ENCODE measurements at places on chromosomes 3 and 15.

DNA sequence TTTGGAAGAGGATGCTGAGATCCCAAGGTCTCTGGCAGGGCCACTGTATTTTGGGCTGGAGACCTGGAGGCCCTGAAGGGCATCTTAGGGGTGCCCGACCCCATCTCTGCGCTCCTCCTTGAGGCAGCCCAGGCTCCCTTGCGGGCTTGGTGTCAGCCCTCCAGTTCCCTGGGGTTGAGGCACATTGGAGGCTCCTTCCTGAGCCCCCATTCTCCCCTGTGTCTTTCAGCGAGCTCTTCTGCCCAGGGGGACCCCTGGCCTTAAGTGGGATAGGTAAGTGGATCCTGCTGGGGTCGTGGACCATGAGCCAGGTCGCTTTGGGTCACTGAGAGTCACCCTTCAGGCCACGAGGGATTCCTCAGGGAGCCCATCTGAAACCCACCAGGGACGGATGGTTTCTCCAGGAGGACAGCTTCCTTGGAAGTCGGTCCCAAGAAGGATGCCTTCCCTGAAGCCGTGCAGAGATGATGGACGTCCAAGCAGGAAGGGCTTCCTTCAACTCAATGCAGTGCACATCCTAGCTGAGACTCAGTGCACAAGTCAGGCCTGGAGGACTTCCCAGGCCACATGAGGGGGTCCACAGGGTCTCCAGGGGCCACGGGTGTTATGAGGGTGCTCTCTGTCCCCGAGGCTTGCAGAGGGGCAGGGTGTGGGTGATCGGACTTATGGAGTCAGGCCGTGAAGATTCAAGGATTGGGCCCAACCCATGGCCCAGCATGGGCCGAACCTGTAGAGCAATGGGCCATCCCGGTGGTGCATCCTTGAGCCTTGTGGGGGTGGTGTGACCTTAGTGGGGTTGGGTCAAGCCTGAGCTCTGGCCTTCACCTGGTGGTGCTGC lies 224.3 kb downstream of the SNRPN start:
- DNase-seq, result no peak

- DNase-seq, result no peak
These were observed 268.7 kb upstream of the THRB start for GRCh38 chr3:24763393-24763792.

GRCh38 chr3:64945171-64945729 lies 257.4 kb upstream of the ADAMTS9 start:
- DNase-seq, result no peak

- DNase-seq, result no peak
These were observed 129.7 kb downstream of the ARNT2 start for GRCh38 chr15:80533790-80534333.

- DNase-seq, result no peak
These were observed 117.1 kb upstream of the LIPC start for GRCh38 chr15:58314593-58315216.

- DNase-seq, result no peak
These were observed 476.6 kb downstream of the FHIT start for GRCh38 chr3:60774617-60775016.

DNA sequence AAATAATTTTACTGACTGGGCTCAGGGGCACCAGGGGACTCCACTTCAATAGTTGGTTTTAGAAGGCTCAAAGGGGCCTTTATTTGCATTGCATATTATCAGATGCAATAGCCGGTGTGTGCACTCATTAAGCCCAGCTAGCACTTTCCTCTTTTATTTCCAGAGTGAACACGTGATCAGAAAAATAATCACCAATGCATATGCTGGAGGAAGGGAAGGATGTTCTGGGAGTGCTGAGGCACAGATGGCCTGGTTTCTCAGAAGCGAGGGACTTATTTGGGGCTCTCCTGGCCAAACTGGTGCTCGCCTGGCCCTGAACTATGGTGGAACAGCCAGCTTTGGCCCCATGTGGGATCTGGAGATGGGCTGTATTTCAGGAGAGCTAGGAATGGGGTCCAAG lies 60.4 kb upstream of the SEC13 start:
- no peak for DNase-seq

- no peak for DNase-seq
These were observed 90.5 kb downstream of the LRRC3B start for GRCh38 chr3:26713091-26713490.

DNA sequence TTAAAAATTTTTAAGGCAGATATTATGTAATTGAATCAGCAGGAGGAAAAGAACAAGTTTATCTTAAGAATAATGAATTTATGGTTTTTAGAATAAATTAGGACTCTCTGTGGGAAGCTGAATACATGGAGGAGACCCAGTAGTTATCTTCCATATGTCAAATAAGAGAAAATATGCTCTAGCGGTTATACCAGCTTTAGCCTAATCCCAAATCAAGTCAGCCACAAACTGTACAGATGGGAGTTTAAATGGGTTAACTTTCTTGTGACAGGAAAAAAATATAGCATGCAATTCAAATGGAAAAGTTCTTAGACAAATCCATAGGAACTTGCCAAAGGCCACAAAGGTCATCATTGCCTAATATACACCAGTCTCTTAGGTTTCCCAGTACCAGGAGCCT lies 84.3 kb downstream of the TTBK2 start:
- no peak for DNase-seq

DNA sequence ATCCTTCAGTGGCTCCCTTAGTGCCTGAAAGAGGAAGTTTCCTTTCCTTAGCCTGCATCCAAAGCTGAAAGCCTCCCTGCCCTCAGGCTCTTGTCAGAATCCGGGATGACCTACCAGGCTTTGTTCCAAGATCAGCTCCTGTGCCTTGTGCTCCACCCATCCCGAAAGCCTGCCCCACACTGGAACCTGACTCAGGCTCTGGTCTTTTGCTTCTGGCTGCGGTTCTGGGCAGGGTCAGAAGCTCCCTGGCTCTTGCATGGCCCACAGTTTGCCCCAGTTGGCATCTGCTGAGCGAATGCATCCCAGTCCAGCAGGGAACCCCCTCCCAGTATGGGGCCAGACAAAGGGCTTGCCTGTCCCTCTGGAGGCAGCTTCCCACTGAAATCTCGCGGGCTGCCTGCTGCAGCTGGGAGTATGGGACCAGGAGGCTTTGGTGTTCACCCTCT lies 25.9 kb upstream of the KIF23 start:
- no peak for DNase-seq

GRCh38 chr3:126375835-126376331 lies 18.7 kb upstream of the KLF15 start:
- no peak for DNase-seq

- no peak for DNase-seq
These were observed 58.7 kb downstream of the MORC1 start for GRCh38 chr3:109059264-109059663.

DNA sequence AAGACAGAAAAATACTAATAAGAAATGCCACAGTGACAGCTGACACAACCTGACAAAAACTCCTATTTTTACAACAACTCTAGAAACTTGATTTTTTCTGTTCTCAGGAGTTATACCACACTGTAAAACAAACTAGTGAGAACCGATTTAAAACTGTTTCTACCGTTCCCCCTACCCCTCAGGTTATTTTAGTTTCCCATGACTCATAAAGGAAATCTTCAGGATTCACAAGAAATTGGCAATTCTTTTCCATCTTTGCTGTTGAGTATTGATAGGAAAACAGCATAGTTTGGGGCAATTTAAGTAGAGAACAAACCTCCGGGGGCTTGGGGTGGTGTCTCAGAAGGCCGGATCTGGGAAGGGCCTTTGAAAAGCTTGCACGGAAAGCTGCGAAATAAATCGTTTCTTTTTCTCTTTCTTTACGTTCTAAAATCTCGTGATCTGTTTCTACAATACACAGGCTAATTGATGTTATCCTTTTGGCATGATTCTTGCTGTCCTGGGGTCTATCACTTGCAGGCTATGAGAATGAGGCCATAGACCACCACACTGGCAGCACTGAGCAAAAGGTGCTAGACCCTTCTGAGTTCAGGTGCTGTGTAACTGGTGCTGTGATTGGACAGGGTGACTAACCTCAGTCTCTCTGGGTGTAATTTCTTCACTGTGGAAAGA lies 89.3 kb downstream of the LPP start:
- no peak for DNase-seq

DNA sequence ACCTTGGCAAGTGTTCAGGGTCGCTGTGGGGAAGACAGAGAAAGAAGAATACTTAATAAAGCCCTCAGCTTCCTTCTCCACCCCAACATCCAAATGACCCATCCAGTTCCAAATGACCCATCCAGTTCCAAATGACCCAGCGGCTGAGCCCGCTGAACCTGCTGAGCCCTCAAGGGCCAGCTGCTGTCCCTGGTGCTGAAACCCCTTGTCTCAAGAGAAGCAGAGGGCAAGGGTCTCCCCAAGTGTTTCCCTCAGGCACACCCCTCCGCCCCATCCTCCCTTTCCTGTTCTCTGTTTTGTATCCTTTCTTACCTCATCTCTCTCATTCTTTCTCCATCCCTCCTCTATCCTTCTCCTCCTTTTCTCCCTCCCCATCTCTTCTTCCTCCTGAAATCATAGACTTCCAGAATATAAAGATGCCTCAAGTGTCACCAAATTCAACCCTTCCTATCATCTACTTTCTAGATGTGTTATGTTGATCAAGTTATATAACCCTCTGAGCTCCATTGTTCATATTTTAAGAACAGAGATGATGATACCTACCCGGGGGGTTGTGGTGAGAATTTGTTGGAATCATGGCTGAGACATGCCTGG lies 29.0 kb downstream of the CCDC33 start:
- no peak for DNase-seq

- DNase-seq, result no peak
These were observed 931.6 kb upstream of the CFAP20DC start for GRCh38 chr3:59981377-59981776.

DNA sequence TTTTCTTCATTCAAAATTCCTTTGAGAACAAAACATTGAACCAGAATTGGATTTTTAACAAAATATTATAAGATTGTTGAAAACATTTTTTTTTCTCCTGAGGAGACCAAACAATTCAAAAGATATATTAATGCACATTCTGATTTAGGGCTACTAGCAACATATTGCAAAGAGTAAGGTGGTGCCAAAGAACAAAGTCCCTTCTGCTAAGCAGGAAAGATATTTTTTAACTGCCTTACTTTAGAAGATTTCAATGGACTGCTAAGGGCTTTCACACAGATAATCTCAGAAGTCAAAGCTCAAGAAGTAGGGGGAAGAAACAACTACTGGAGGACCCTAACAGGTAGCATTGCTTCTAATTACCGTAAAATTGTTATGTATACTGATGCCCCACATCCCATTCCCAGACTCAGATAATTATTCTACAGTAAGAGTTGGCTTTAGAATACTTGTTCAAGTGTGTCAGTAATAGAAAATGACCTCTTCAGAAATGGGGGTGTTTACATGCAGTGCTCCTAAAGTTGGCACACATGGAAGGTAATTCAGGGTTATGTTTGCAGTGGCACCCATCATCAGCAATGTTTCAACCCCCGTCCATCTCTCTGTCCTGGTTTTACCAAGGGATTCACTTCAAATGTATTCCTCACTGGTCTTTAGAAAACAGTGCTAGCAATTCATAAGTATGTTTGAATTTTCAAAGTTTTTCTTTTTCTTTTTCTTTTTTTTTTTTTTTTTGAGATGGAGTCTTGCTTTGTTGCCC lies 354.7 kb downstream of the ZBTB20 start:
- no peak for DNase-seq

DNA sequence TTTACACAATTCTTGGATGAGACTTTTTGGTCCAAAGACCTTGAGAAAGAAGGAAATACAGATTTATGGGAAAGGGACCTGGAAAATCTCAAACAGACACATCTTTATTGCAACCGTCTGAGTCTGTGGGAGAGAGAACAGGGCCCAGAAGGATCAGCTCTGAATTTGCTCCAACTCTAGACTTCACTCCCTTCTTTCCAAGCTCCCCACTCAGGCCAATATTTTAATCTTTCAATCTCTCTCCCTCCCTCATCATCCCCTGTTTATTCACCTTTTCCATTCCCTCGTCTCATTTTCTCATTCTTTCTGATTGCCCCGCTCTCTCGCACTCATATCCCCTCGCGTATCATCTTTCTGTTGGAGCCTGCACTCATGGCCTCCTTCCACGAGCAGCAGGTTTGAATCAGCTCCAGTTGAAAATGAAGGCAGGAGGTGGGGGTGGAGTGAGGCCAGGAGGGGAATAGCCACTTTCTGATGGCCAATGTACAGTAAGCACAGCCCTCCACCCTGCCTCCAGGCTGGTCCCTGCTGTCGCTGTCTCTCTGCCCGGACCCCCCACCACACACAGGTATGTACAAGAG lies 63.6 kb upstream of the BOC start:
- peak; percentile 98 for DNase-seq

DNA sequence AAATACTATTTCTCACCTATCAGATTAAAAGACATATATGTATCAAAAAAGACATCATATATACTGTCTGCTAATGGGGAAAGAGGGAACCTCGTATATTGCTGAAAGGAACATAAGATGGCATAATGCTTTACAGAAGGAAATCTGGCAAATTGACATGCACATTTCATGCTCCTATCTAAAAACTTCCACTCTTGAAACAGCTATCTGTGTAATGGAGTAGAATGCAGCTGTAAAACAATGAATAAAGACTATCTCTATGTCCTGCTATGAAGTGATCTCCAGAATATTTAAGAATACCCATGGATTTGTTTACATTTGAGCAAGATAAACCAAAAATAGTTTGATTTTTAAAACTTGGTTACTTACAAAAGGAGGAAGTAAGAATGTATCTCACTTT lies 107.4 kb downstream of the TBL1XR1 start:
- no peak for DNase-seq

DNA sequence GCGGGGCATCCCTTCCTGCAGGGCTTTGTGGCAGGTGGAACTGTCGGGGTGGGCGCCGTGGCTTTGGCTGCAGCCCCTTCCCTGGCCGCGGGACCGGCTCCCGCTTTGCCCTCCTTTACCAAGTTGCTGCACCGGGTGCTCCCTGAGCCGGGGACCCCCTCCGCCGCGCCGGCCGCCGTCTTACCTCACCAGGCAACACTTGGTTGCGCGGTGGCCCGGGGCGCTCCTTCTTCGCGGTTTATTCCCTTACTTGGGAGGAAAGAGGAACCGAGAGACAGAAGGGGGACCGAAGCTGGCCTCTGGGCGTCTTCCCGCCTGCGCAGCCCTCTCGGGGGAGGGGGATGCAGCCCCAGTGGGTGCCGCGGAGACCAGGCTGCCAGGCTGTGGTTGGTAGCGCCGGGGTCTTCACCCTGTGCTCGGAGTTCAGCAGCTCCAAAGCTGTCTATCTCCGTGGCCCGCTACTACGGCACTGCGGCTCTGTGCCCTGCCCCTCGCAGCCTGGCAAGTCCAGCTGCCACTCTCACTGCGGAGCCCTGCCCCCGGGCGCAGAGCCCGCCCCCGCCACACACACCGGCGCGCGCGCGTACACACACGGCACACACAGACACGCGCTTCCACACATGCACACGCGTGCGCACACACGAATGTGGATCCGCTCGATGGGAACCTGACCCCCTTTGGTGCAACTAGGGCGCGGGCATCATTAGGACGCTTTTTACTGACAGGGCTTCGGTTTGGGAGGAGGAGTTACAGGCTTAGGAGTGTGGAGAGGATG lies at the start of gene DGKG:
Gene DGKG (minus strand): TSS at position 473 of the 775 bp plus-strand sequence. CDS start 41,775 bp downstream, outside the sequence.
- no peak for DNase-seq
